ENCODE measurements at places on chromosomes 7 and 10.

GRCh38 chr7:6641305-6642035, 4.4 kb downstream of the ZNF316 start:
- DNase-seq: no peak

- no peak for DNase-seq
Observed at GRCh38 chr7:99171731-99172130, 27.8 kb upstream of the SMURF1 start.

GRCh38 chr7:89661876-89662275, 492.4 kb upstream of the STEAP1 start:
- DNase-seq: no peak

DNA sequence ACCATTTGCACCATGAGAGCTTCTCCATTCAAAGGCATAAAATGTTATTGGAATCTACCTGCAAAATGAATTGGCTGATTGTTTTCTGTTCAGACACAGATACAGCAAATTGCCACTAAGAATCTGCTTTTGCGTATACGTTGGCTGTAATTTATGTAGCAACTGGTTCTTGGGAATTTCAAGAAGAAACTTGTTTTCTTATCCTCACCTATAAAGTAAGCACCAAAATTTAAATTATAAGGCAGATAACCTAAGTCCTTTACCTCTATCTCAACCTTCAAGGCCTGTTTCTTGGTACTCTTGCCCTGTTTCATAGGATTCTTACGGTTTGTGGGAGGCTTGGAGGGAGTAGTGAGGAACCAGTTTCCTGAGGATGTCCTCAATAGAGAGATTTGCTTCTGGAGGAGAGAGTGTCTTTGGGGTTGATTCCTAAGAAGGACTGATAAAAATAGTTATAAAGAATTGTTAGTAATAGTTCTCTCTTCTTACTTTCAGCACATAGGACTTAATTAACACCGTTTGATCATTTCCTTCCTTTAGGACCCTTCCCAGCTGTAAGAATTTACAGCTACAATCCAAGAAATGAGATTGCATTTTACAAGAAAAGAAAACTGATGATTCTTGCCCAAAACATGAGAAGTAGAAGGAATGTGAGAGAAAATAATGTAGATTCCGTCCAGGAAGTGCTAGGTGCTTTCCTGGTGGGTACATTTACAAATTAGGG, 2.0 kb downstream of the STAMBPL1 start:
- no peak for DNase-seq

DNA sequence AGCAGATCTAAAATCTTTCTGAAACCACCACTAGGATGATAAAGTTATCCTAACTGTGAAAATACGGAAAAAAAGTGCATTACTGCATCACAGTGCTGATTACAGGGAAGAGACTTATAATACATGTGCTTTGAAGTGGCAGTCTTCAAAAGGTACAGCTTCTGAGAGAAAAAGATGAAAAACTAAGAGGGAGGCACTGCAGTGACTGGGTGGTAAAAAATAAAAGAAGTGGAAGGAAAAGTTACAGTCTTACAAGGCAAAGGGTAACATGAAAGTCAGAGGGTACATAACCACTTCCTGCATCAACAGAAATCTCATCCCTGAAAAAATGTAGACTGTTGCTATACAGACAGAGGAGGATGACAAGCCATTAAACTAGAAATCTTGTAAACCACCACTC, 465.3 kb downstream of the ACTR3B start:
- DNase-seq: no peak
